ENCODE measurements at places on chromosomes 16 and 17.

DNA sequence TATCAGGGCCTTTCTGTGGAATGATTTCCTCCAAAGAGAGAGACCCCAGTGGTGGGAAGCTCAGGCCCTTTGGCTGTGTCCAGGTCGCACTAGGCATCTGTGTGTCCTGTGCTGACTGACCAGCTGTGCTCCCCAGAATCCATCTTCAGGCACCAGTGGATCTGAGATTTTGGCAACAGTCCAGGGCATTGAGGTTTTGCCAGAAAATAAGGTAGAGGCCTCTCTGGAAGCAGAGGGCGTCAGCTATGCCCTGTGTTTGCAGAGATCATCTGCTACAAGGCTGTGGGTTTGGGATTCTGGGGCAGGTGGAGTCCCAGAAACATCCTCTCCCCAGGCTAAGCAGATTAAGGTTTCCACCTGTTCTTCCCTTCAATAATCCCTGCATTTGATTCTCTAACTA is 57.5 kb upstream of the TOB1 start:
- no peak for DNase-seq

DNA sequence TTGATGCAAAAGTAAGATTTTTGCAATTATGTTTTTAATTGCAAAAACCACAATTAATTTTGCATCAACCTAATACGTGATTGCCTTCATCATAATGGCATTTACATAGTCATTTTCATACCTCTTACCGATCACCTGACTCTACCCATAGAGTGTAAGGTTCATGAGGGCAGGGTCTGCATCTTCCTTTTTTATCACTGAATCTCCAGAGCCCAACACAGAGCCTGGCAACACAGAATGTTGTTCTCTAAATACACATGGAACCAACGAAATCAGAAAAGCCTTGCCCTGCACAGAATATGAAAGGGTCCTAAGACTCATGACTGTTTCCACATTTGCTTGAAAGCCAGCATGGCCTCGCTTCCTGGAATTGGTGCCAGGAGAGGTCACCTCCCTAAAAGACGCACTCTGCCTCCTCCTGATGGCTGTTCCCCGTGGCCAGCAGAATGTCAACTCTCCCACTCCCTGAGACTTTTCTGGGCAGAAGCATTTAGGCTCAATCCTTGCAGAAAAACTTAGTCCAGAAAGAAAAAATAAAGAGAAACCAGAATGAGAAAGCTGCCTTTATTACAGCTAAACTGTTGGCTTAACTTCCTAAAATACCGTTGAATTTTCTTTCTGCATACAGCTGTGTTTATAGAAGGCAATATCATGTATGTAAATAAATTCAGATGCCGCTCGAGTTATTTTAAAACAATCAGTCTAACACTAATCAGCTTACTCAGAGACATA is 327.8 kb upstream of the MAF start:
- no peak for DNase-seq

DNA sequence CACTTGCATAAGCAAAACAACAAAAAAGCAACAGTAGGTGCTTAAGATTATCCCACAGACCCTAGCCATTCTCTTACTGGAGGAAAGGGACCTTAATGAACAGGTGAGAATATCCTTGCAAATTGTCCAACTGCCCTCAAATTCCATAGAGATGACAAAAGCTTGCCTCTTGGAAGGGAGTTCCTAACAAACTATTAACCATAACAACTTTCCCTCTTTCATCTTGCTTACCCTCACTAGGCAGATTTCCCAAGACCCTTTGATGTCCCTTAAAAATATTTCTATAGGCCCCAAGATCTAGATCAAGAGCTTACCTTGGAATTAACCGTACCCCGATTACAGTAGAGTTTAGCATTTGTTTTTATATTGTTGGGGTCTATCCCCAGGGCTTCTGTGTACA is 21.8 kb downstream of the CNP start:
- no peak for DNase-seq

DNA sequence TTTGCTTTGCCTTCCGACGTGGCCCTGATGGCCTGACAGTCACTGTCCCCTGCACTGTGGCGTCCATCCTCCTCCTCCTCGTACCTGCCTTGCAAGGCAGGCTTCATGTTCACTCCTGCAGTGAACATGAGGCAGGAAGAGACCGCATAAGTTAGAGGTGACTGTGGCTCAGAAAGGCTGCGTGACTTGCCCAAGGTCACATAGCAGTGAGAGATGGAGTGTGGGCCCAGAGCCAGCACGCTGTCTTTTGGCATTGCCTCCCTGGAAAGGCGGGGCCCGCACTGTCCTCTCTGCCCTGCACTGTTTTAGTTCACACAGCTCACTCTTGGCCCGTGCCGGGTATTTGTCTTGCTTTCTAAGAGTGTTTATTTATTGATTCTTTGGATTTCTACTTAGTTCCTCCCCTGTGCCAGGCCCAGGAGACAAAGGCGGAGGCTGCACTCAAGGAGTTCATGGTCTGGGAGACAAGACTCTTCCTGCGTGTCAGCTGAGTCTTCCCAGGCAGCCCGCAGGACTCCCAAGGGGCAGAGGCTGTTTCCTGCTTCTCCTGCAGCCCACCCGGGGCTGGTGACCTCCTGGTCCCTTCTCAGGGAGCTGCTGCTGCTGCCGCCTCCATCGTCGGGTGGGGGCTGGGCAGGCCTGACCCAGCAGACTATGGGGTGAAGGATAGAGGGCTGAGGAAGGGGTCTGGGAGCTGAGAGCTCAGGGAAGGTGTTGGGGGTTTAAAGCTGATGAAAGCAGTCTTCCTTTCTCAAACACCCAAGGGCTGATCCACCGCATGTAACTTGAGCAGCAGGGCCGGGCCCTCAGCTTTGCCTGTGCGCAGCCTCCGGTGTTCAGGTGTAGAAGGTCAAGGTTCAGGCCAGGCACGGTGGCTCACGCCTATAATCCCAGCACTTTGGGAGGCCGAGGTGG is 12.7 kb downstream of the CYGB start:
- no peak for DNase-seq

DNA sequence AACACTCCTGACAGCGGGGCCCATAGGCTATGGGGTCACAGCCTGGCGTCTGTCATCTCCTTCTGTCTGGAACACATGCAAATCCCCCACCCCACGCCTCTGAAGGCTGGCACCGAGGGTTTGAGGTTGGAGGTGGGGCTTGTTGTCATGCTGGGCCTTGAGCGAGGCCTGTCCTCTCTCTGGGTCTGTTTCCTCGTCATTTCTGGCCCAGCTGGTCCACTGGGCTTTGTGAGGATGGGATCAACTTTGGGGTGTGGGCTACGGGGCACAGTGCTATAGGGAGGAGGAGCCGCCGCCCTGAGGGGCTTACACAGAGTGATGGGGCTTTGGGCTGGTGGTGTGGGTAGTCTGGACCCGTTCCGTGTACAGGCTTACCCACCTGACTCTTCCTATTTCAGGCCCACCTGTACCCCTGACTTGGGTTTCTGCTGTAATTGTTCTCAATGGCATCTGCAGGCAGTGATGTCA is 87.5 kb downstream of the AMFR start:
- DNase-seq, result no peak

DNA sequence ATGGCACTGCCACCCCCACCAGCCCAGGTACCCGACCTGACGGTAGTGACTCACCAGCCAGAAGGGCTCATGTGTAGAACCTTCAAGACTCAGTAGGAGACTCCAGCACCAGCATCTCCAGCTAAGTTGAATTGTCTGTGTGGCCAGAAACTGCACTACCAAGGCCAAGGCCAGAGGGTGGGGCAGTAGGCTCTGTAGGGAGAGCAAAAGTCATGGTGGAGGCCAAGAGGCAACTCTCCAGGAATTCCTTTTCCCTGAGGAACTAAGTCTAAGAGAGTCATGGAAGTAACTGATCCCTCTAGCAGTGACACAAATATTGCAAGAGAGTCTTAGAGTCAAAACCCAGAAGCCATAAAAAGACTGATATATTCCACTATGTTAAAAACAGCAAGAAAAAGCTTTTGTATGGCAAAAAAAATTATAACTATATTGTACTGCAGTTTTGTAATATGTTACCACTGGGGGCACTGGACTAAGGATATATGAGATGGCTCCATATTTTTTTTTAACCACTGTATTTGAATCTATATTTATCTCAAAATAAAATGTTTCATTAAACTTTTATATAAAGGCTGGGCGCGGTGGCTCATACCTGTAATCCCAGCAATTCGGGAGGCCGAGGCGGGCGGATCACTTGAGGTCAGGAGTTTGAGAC is 30.2 kb upstream of the GUCY2D start:
- DNase-seq, result no peak

- no peak for DNase-seq
Measured at GRCh38 chr16:4180511-4180910, 61.4 kb downstream of the SRL start.

GRCh38 chr17:44979426-44979995 is 11.4 kb upstream of the C1QL1 start:
- DNase-seq, result no peak

- no peak for DNase-seq
Measured at GRCh38 chr16:59324462-59324861, 590.3 kb upstream of the GOT2 start.

GRCh38 chr17:75854101-75854748 is 910 bp downstream of the WBP2 start:
- DNase-seq, result no peak

DNA sequence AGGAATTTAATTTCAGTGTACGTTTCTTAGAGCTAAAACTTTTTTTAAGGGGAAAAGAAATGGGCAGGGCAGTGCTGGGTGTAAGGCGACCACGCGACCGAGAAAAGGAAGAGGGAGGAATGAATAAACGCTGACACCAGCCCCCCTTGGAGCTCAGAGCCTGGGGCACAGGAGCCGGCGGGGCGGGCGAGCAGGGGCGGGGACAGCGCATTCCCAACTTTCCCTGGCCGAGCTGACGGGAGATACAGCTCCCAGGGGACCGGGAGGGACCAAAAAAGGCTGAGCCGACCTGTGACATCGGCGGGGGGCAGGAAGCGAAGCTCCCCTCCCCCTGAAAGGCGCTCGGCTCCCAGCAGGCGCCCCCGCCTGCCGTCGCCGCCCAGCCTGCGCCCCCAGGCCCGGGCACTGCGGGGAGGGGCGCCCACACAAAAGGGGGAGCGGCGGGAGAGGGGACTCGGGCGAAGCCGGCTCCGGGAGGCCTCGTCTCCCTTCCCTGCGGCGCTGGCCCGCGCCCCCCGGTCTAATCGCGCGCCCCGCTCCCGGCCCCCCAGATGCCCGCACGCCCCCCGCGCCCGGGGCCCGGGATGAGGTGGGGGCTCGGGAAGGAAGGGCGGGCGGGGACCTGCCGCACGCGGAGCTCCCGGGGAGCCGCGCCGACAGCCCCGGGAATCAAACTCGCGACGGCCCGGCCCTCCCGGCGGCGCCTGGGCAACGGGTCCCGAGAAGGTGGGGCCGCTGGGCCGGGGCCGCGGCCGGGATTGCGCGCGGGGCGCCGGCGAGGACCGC is 622 bp downstream of the CUEDC1 start:
- no peak for DNase-seq

DNA sequence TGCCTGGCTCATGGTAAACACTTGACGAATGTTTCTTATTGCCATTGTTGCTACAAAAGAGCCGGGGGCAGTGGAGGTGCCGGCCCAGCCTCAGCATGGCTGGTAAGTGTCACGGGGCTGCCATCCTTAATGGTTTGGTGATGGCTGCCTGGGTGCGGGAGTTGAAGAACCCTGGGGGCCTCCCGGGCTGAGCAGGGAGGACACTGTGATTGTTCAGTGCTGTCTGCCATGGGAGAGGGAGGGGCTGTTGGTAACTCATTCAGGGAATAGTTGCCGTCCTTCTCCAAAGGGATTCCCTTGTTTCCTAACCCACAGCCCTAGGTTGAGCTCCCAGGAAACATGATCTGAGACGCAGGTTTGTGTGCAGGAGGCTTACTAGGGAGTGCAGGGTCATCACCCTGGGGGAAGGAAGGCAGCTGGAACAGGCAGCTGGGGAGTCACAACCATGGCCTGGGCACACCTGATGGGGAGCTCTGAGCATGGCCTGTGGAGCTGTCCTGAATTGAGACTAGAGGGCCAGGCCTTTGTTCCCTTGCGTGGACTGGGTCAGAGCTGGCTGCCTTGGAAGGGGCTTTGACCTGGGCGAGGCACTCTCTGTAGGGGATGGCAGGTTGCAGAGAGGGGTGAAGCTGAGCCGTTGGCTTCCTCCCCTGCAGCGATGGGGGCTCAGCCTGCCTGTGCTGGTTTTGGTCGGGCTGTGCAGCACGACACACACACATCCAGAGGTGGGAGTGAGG is 85.7 kb downstream of the PLCG2 start:
- no peak for DNase-seq

DNA sequence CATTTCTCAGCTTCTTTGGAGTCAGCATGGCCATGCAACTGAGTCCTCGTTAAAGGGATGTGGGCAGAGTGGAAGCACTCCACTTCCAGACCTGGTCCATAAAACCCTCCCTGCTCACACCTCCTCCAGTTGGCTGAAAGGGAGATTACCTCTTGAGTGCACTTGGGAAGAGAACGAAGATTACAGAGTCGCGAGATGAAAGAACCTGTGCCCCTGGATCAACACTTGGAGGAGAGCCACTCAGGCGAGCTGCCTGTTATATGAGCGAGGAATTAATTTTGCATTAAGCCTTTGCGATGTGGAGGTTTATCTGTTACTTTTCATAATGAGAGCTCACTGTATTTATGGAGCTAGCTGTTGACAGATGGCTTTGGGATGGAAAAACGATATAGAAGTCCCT is 147.9 kb downstream of the MAF start:
- DNase-seq, result no peak

- DNase-seq, result no peak
Measured at GRCh38 chr16:1088295-1089170, 7.5 kb downstream of the C1QTNF8 start.

GRCh38 chr17:79108232-79108850 is 33.7 kb downstream of the ENGASE start:
- no peak for DNase-seq

GRCh38 chr17:14840616-14841231 is 424.4 kb downstream of the PMP22 start:
- no peak for DNase-seq

DNA sequence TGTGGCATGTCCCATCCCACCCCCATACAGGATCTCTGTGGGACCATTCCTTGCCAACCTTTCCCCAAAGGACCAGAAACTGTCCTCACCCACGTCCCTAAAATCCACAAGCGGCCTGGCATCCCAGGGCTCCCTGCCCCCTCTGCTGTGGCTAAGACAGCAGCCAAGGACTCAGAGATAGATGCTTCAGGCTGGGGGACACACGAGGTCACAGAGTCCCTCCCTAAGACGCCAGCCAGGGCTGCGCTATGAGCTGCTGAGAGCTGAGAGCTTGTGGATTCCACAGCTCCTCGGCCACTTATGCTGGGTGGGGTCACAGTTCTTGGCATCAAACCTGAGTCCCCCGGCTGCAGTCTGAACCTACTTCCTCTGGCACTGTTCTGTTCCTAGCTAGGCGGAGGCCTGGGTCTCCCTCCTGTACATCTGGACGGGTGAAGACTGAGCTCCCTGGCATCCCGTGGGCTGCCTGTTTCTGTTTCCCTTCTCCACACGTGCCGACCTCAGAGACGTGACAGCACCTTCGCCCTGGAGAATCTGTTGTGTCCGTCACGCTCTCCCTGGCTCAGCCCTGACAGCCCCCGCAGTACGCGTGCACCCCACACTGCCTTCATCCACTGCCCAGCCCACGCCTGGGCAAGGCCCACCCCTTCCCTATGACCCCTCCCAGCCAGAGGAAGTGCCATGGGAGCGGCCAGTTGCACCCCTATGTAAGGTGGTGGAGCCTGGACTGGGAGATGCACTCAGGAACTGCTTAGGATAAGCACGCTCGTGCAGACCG is 61.2 kb downstream of the ENGASE start:
- DNase-seq, result no peak

All from immature natural killer cell (primary cell).